ENCODE measurements at places on chromosomes 5 and 9.
A peak's percentile ranks its signal among the peaks of the same experiment; 100 is the strongest.

- DNase-seq, result no peak
Observed at GRCh38 chr5:80905405-80905804, 54.8 kb upstream of the RASGRF2 start.

DNA sequence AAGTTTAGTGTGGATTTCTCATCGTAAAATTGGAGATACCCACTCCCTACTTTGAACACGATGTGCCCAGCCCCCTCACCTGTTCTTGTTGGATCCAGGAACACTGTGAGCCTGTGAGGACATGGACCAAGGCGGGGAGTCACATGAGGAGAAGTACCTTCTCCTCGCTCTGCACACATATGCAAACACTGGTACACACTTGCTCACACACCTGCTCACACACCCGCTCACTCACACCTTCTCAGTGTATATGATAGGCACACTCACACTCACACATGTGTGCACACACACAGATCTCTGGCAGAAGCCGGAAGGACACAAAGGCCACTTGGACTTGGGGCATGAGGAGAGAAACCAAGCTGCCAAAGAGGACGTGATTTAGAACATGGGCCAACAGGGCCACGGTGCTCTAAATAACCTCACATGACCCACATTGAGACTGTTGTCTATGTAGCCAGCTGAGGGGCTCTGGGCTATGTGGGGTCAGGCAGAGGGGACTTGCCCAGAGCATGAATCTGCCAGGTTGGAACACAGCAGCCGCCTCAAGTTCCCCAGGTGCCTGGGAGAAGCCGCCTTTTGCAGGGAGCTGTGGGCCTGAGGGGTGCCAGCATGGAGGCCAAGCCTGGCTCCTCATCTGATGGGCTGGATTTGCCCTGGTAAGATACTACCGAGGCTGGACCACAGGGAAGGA lies 283.0 kb upstream of the IRX4 start:
- DNase-seq, result no peak

GRCh38 chr9:124242331-124243194 lies 15.2 kb upstream of the NEK6 start:
- peak; percentile 91 for DNase-seq

GRCh38 chr5:145531038-145531734 lies 304.0 kb downstream of the PRELID2 start:
- no peak for DNase-seq

GRCh38 chr5:170541146-170541769 lies 37.4 kb downstream of the KCNIP1 start:
- no peak for DNase-seq

Measured in left kidney (tissue), 8 donors.